HTR-8/SVneo (cell line): ENCODE measurements at places on chromosomes 12 and 14.
A peak's percentile ranks its signal among the peaks of the same experiment; 100 is the strongest.

- peak; percentile 97 for DNase-seq
These were observed 22.3 kb downstream of the PLEKHG3 start for GRCh38 chr14:64726585-64726890.

DNA sequence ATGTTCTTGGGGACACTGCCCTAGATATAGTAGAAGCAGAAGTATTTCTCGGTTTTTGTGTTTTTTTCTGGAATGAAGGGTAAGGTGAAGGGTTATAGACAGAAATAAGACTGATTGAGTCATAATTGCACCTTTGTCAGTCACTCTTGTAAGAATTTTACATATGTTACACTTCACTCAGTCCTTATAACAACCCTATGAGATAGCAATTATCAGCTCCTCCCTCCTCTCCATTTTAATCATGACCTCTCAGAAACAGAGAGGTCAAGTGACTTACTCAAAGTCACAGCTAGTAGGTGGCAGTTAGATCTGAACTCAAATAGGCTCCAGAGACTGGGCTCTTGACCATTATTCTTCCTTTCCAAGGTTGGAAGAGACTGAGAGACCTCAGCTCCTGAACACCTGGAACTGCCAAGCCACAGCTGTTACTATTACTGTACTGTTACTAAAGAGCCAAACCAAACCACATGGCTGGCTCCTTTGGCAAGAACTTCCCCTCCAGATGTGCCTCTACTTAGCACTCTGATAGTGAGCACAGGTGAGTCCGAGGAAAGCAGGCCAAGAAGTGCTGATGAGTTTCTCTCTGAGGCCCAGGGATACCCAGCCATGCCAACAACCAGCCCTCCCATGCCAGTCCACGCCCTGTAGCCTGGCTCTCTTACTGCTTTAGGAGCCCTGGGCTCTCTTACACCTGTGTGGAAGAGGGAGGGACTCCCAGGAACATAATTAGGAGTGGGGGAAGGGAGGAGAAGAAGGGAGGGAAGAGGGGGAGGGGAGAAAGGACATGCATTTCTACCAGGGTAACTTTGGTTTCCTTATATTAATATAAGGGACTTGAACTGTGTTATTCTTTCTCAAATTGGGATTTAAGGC is 121.3 kb downstream of the CRADD start:
- no peak for DNase-seq

DNA sequence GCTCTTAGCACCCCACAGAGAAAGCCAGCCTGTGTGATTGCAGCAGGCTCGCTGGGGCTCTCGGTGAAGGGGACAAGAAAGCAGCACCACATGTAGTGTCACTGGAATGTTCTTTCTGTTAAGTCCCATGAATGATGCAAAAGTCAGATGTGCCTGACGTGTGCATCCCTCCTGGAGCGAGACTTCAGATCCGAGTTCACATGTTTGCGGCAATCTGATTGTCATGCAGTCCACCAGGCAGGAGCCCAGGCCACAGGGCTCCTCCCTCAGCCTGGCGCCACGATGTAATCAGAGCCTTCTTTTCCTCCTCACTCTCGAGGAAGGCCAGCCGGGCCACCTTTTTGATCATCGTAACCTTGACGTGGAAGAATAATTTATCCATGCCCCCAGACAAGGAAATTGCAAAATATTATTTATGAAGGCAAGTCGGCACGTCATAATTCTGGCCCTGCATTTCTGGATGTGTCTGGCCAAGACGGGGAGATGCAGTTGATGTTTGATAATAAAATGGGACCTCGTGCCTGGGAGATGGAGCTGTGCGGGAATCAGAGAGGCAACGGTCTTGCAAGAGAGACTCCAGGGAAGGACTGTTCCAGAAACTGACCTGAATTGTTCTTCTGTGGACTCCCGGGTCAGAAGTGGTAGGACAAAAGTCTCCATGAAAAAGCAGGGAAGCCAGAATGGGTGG is 214.6 kb downstream of the PHETA1 start:
- DNase-seq: no peak

DNA sequence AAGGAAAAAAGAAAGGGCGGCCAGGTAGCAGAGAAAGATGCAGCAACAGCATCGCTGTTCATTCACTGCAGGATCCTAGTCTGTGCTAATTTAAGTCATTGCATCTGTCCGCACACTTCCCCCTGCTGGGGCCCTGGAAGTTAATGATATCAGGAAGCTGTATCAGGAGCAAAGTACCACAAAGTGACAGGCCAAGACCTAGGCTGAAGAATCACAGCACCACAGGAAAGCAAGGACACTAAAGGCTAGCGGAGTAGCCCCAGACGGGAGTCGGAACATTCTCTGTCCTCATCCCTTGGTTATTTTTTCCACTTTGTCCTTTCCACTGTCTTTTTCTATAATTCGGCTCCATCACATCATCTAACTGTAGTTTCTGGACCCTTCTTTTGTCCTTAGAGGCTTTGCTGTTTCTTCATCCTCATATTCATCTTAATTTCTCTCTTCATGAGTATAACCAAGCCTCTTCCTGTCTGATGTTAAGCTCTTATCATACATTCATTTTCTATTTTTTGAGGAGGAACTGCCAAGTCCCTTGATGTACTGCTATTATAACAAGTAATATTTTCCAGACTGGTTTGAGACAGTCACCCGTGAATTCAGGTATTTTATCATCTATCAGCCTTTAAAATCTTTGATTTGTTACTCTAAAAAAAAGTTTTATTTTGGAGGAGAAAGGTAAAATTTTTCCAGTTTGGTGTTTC is 28.3 kb downstream of the DUSP16 start:
- DNase-seq: no peak

DNA sequence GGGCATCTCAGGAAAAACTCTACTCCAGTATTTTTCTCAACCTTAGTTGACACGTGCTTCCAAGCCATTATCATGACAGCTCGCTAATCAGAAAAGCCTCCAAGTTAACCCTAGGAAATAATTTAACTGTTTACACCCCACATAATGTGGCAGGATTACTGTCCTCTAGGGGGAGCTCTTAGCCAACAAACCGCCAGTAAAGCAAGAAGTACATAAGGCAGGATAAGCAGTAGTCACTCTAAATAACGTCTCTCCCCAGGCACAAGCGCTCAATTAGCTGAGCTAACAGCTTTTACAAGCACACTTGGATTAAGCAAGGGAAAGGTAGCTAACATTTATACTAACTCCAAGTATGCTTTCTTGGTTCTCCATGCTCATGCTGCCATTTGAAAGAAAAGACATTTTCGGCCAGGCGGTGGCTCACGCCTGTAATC is 22.8 kb downstream of the APOBEC1 start:
- DNase-seq: no peak

GRCh38 chr12:64716839-64717455 is 42.3 kb downstream of the GNS start:
- no peak for DNase-seq

- no peak for DNase-seq
These were observed 4.5 kb upstream of the DNAH10 start for GRCh38 chr12:123757561-123757960.

DNA sequence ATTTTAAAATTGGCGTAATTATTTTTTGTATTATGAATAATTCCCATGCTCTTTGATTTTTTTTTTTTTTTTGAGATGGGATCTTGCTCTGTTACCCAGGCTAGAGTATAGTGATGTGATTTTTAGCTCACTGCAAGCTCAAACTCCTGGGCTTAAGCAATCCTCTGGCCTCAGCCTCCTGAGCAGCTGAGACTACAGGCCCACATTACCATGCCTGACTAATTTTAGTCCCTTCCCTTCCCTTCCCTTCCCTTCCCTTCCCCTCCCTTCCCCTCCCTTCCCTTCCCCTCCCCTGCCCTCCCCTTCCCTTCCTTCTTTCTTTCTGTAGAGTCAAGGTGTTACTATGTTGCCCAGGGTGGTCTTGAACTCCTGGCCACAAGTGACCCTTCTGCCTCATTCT is 9.4 kb upstream of the KIF26A start:
- no peak for DNase-seq

DNA sequence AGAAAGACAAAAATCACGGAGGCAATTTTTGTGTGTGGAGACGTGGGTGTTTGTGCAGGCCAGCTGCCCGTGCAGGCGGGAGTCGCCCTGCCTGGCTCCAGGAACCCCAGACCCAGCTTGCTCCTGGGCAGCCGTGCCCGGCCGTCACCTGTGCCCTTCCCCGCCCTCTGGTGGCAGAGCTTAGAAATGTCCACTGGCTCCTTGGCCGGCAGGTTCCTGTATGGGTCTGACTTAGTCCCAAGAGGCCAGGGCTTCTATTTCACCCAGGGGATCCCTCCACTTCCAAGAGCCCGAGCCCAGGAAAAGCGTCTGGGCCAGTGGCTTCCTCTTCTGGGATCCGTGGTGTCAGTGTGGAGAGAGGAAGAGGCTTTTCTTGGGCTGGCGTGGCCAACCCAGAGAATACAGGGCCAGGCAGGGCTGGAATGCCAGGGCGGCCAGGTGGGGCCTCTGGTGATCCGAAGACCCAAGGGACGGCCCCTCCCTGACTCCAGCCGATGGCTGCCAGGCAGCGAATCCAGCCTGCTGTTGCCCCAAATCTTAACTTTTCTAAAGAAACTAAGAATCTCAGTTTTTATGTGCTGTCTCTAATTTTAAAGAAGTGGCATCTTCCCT is 120.9 kb downstream of the TMEM132C start:
- DNase-seq: no peak

DNA sequence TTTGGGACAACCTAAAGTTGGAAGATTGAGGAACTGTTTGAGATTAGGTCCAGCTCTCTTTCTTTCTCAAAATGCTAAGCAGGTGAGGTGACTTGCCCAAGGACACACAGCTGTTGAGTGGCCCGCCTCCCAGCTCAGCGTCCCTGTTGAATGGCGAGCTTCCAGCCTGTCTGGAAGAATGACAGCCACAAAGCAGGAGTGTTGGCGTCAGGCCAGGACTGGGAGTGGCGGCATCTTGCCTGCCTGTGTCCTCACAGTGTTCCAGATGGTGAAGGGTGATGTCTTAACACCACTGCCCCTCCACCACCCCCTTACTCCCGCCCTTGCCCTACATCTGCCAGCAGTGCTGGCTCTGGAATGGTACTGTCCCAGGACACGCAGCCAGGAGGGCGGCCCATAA is 4.4 kb upstream of the CEBPE start:
- no peak for DNase-seq

DNA sequence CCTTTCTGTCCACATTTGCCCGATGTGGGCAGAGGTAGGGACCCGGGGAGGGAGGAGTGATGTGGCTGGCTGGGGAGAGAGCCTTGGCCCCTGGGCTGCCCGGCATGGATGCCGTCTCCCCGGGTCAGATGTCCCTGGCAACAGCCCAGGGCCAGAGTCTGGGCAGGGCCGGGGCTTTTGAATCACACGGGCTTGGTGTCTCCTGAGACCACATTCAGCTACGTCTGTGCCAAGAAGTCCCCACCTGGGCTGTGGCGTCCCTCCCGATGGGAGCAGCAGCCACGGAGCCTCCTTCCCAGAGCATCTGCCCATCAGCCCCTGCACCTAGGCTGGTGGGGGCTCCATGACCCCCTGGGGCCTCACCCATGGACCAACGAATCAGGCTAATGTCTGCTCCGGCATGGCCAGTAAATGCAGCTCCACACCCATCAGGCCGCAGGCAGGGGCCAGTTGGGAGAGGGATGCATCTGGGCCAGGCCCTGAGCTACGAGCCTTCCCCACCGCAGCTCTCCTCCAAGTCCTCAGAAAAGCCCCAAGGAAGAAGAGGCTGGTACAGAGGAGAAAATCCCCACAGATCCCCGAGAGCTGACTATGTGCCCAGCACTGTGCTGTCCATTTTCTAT is 109.4 kb downstream of the RFLNA start:
- DNase-seq: no peak

GRCh38 chr12:111650912-111651311 is 34.8 kb downstream of the BRAP start:
- no peak for DNase-seq

DNA sequence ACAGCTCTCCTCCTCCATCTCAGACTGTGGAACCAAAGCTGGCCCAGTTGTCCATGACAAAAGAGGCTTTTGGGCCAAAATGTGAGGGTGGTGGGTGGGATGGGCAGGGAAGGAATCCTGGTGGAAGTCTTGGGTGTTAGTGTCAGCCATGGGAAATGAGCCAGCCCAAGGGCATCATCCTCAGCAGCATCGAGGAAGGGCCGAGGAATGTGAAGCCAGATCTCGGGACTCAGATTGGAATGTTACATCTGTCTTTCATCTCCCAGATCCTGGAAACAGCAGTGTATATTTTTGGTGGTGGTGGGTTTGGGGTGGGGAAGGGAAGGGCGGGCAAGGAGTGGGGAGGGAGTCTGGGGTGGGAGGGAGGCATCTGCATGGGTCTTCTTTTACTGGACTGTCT is 11.8 kb upstream of the TAMALIN start:
- DNase-seq: no peak

DNA sequence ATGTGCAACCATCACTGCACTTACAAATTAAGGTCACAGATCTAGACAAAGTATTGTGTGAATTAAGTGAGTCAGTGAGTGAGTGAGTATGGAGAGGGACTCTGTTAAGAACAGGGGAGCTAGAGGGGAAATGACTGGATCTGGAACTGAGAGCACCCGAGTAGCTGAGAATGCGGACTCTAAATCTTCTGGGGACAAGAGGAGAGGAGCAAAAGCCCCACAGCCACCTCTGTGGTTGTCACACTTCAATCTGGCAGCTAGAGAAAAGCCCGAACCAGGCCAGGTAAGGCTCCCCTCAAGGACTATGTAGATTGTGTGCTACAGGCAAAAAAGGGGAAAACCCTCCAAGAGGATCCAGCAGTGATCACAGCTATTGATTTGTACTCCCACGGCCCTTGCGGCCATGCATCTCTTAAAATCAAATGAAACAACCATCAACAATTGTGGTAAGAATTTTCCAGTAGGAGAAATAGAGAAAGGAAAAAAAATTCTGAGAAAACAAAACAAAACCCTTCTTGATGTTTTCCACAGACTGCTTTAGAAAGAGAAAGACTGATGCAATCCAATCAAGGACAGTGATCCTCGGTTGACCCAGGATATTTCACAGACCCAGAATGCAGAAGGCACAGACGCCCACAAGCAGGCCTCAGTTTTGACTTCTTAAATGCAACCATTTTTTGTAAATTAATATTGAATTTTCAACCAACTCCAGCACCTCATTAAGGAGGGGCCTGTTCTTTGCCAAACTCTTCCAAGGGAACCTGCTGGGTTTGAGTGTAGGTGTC is 109.6 kb downstream of the SLC38A6 start:
- DNase-seq: no peak

GRCh38 chr12:54853933-54854538 is at the start of gene MUCL1:
Gene MUCL1 (plus strand): TSS chr12:54854516. CDS start chr12:54854583, 67 bp downstream.
- peak; percentile 6 for DNase-seq

GRCh38 chr12:66199141-66199540 is 10.1 kb downstream of the IRAK3 start:
- no peak for DNase-seq

GRCh38 chr12:55736780-55737580 is 5.9 kb upstream of the GDF11 start:
- DNase-seq: no peak

DNA sequence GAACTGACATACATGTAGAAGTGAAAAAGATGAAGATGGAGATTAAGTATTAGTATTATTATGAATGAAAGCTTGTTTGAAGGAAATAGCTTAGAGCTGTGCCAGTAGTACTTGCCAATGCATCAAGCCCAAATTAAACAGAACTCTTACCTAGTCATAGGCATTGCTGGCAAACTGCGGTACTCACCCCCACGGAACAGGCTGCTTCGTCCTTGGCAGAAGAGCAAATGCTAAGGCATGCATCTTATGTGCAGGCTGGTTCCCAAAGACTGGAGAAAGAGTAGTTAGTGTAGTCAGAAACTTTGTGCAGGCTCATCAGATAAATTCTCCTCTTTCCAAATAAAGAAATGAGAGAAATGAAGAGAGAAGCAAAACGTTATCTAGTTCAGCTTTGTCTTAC is 134.8 kb downstream of the CCDC59 start:
- no peak for DNase-seq

- no peak for DNase-seq
These were observed 2.8 kb downstream of the FAM234B start for GRCh38 chr12:13046964-13047363.

GRCh38 chr12:102474438-102475064 is 5.8 kb downstream of the IGF1 start:
- DNase-seq: no peak
